Activated T-cell treated with anti-CD3 and anti-CD28 coated beads, Interleukin-2, amount 50 U/mL, for 72 hours (primary cell): ENCODE measurements at places on chromosomes 5 and 9. TPM values are rescaled to one million over a fixed set of nuclear protein-coding genes. Genes with fewer than 3 reads are reported as not detected.

DNA sequence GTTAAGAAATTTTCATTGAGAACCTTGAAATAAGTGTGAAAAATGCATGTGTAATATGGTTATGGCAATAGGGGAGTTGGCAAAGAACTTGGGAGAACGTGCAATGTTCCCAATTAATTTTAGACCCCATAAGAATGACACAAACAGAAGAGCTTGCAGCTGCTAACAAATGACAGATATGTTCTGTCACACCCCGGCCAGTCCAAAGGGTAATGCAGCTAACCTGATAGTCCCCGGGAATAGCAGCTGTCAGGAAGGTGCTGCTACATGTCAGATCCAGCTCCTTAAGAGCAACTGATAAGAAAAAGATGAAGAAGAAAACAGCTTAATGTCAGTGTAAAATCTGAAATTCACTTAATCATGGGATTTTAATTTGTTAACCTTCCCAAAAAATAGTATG, 30.4 kb downstream of the SEMA5A start:
- no peak for DNase-seq

DNA sequence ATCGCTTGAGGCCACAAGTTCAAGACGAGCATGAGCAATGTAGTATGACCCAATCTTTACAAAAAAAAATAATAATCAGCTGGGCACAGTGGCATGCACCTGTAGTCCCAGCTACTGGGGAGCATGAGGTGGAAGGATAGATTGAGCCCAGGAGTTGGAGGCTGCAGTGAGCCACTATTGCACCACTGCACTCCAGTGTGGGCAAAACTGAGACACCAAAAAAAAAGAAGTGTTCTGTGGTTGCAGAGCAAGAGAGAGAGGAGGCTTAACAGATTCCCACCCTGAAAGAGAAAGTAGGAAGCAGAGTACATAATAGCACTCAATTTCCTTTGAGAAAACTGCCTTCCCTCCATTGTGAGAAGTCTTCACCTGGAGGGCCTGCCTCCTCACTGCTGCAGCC, 52.6 kb downstream of the ALDH7A1 start:
- DNase-seq: no peak

GRCh38 chr9:129703667-129704355, 38.4 kb downstream of the PRRX2 start:
- no peak for DNase-seq

SUSD3 gene
- 53.1 TPM for total RNA-seq

PDLIM4 gene
- 1.2 TPM for total RNA-seq

DRD1 gene
- total RNA-seq: not detected

DNA sequence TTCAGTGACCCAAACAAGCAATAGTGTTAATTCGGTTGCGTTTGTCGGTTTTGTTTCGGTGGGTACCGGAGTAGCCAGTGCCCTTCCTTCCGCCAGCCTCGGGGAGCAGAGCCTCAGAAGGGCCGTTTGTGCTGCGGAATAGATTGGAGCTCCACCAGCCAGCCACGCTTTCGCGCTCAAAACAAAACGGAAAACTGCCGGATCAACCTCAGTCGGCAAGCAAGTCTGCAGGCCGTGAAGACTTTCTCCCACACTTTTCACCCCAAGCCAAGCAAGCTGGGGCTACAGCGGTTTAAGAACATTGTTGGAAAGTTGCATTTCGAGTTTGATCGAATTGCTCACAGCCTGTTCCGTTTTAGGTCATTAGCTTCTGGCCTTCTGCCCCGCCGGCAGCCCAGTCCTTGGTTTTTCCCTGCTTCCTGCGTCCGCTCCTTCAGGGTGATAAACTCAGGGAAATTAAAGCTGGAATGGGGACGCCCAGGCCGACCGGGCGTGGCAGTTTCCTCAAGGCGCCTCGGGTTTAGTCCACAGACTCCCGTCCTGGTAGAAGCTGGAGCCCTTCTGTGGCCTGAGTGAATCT, 803 bp upstream of the CCNO start:
- no peak for DNase-seq

GRCh38 chr5:158811921-158812320, 287.8 kb downstream of the EBF1 start:
- DNase-seq: no peak

DNA sequence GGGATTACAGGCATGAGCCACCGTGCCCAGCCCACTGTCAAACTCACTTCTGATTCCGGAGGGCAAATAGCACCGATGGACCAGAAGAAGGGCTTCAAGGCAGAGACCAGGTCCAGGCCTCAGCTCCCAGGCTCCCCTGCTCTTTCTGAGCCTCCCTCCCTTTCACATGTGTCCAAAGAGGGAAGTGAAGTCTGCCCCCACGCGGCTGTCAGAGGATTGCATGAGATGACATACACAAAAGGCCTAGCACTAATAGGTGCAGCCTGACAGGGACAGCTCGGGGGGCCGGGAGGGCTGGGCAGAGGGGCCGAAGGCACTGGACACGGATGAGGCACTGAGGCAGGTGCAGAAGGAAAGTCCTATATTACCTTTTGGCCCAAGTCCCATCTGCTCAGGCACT, 16.1 kb downstream of the FBP1 start:
- peak; percentile 22 for DNase-seq

- no peak for DNase-seq
Measured at GRCh38 chr9:87557996-87558395, 60.3 kb downstream of the DAPK1 start.

PRLR gene
- 0.25 TPM for total RNA-seq

DNA sequence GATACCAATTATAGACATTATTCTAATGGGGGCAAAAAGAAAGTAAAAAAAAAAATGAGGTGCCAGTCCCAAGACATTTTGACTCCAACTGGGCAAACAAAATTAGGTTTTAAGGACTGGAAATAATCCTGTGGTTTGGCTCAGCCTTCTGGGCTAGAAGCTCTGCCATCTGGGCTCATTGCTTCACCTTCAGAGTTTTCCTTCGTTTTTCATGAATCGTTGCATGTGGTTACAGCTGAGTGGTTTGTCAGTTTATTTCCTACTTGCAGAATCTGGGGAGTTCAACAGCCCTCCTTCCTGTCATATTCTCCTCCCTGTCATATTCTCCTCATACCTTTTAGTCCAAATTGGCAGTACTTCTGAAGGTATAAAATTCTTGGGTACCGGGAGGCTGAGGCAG, 12.0 kb downstream of the UGT3A2 start:
- no peak for DNase-seq

GRCh38 chr5:147892696-147893296, 13.5 kb downstream of the C5orf46 start:
- DNase-seq: no peak

GRCh38 chr5:6162175-6162574, 216.2 kb downstream of the MED10 start:
- DNase-seq: no peak

RNF183 gene
- total RNA-seq: 0.69 TPM

CDKN2B-AS1 gene
- total RNA-seq: 0.70 TPM

SEMA6A gene
- total RNA-seq: 0.50 TPM

GRCh38 chr5:170632985-170633234, 129.1 kb downstream of the KCNIP1 start:
- DNase-seq: peak; percentile 59

FGF10 gene
- not detected for total RNA-seq

DNA sequence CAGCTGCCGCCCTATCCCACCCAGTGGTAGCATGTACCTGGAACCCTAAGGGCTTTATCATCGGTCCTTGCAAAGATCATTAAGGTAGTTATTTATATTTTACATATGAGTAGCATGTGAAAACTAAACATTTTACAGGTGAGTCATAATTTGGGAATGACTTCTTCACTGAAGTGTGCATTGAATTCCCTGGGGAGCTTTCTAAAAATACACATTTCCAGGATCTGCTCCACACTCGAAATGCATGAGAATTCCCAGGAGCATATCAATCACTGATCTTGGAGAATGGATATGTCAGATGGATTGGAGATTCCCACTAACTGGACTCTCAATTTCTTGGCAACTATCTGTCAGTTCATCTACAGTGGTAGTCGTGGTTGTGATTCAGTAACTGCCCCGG, 717.5 kb downstream of the IRX1 start:
- DNase-seq: no peak
